ENCODE measurements at places on chromosomes 7 and 10.

GRCh38 chr10:73096449-73097304 is at the start of gene P4HA1:
Gene P4HA1, minus strand, starts transcription at chr10:73096866. Its CDS starts 21,983 bp downstream, at chr10:73074883.
- peak; percentile 95 for DNase-seq

DNA sequence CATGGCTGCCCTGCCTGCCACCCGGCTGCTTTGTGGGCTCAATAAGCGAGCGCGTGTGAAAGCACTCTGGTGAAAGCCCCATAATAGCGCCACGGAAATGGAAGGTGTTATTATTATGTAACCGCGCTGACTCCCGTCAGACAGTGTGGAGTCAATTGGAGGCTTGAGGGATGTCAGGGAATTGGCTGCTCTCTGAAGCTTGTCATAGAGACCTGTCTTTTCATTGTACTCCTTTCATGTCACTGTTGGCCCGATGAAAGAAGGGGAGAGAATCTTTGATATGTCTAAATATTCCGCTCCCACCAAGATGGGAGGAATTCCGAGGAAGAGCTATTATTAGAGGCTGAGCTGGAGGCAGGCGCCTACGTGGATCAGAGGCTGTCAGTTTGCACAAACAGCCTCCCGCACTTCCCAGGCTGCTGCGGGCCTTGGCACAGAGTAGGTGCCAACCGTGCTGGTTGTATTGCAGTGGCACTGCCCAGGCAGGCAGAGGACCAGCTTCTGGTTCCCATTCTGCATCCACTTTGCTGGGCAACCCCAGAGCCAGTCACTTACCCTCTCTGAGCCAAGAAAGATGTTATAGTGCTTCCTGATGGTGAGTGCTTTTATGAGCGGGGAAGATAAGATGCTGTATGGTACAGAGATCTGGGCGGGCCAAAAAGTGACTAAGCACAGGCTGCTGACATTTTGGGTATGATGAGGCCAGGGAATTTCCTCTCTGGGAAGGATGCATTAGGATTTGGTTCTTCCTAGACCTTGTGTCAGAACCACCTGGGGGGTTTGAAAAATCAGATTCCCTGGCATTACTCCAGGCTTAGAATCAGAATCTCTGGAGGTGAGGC is 151.4 kb downstream of the RPS24 start:
- no peak for DNase-seq

- DNase-seq, result no peak
Measured at GRCh38 chr7:136122026-136122425, 144.9 kb upstream of the MTPN start.

DNA sequence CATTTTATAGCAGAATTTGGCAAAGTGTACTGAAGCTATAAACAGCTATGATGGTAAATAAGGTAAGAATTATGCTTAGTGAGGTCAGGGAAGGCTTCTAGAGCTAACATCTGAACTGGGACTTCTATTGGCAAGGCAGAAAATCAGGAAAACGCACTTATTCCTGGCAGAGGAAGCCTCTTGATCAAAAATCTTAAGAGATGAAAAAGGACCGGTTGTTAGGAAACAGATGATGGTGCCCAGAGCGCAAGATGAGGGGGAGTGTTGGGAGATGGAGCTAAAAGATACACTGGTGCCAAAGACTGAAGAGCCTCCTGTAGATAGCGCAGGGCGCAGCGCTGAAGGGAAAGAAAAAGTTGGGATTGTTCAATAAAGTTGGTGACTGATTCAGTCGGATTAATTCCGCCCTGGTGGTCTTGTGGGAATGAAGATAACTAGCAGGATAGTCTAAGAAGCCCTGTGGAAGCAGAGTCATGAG is 550 bp upstream of the CALU start:
- DNase-seq, result peak; percentile 48

DNA sequence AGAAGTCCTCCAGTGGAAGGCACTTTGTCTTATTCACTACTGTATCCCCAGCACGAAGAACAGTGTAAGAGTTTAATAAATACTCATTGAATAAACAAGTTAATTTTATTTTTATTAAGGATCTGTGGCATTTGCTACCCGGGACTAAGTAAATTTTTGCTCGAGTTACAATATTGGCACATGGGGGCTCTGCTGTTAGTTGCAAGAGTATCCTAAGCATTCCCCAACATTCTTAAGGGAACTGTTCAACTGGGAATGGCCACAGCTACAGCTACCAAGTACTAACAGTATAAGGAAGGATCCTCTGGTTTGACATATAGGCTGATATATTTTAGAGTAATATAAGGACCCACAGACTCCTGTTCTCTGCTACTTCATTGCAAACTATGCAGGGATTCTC is 8.7 kb upstream of the LRRTM3 start:
- DNase-seq, result no peak

- no peak for DNase-seq
Measured at GRCh38 chr10:78757344-78757925, 311.3 kb upstream of the ZMIZ1 start.

DNA sequence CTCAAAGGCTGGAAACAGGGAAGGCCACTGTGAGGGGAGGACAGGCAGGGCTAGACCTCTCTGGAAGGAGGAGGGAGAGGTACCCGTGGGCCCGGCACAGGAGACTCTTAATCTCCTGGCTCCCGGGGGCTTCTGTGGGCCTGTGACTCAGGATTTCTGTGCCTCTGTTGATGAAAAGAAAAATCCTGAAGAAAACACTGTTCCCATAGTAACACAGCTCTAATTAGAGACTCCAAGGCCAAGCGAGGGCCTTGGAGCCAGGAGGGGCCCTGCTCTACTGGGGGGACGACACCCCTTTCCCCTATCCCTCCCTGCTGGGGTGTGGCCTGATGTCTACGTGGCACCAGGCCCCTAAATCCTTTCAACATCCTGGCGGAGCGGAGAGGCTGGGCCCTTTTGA is 174.1 kb upstream of the TNRC18 start:
- no peak for DNase-seq

DNA sequence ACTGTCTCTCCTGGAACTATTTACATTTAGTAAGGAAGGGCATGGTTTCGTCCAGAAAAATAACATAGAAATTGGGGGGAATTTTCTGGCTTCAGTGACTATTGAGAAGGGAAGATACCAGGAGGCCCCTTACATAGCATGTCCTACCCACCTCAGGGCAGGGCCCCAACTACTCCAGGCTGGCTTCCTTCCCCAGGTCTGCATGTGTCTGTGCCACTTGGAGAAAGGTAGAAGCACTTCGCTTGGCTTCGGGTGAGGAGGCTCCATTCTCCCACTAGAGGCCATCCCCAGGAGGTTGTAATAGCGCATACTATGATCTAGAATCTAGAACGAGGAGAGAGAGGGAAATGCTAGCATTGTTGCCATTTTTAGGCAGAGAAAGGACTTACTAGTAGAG is 14.7 kb downstream of the LRGUK start:
- no peak for DNase-seq

DNA sequence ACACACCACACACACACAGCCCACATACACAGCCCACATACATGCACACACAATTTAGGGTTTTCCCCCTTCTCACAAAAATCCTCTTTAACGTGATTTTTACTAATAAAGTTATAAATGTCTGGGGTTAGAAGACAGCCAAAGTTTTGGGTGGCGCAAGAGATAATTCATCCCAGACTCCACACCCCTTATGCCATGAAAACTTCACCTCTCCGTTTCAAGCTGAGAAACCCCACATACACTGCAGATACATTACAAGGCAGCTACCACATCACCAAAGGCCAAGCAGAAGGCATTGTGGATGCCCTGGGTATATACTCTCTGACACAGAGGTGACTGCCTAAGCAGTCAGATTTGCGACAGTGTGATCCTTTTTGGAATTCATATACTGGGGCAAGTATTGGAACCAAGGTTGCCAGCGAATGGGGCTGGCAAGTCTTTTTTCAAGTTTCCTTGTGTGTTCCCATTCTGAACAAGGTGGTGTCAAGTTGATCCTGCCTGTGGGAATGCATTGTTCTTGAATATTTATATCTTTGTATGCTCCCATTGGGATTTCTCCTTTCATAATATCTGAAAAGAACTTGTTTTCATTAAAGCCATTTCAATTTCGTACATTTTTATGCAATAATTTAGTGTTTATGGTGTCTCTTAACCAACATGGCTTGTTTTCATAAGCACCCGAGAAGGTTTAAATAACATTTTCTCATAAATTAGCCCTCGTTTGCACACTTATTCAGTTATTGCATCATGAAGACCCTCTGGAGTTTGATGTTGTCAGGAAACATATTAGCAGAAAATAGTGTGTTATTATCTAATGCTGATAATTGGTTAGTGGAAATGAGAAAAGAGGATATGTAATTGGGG is 130.2 kb downstream of the TCF7L2 start:
- DNase-seq, result no peak

DNA sequence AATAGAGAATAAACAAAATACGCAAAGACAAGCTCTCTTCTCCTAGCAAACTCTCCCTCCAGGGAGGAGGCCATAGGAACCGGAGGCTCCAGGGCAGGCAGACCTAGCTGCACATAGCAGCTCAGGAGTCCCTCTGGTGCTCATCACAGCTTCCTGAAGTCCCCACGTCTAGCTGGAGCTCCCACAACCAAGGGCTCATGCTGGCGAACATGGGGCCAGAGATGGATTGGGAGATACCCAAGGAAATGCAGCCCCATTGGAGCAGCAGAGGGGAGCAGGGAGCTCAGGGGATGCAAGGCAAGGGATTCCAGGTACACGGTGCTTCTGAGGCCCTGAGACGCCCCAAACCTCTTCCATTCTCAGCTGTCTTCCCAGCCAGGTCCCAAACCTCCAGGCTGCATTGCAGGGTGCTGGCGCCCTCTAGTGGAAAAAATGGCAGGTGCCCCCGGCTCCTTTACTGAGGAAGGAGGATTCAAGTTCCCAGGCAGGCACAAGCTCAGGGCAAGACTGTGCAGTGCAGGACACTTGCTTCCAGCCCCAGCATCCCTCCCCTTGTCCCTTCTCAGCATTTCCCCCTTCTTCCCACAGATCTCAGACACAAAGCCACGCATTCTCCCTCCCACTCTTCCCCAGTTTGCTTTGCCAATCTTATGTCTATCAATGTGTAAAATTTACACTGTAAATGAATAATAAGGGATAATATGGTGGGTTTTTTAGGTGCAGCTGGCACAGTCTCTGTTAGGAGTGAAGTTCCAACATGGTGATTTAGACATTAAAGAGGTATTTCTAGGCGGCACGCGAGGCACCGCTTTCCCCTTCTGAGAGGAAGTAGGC is 46.2 kb downstream of the GPAM start:
- DNase-seq, result peak; percentile 14

- DNase-seq, result no peak
Measured at GRCh38 chr10:91082447-91082846, 138.0 kb upstream of the PCGF5 start.

- DNase-seq, result no peak
Measured at GRCh38 chr10:121631365-121632029, 33.3 kb upstream of the FGFR2 start.

- DNase-seq, result no peak
Measured at GRCh38 chr7:93142127-93142526, 6.1 kb downstream of the SAMD9L start.

Data from fibroblast of skin of left biceps (primary cell).